ENCODE measurements at places on chromosomes 7 and 10.

DNA sequence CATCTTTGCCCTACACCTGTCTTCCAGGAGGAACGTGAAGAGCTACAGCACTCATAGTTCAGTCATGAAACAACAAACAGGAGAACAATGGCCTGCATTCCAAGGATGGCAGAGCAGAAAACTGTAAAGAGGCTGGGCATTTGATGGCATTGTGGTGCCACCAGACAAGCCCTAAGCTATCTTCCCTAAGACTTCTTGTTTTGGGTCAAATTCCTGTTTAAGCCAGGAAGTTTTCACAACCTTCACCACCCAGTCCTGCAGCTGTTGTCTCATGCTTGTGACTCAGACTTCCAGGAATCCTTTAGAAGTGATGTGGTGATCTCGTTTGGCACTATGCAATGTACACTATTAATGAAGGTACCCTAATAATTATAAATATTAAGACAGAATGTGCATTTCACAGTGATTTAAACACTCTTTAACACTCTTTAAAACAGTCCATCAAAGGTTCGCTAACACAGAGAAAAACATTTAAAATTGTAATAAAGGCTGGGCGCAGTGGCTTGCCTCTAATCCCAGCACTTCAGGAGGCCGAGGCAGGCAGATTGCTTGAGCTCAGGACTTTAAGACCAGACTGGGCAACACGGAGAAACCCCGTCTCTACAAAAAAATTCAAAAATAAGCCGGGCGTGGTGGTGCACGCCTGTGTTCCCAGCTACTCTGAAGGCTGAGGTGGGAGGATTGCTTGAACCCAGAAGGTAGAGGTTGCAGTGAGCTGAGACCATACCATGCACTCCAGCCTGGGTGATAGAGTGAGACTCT lies 2.7 kb upstream of the HERPUD2 start:
- H3K27ac ChIP-seq, result no peak overlapping the region
- DNase-seq, result no peak
- H3K36me3 ChIP-seq, result no peaks in the 10 kb centered on the region
- H3K4me1 ChIP-seq, result peaks cover 4% of the 10 kb centered on the region
- no peaks in the 10 kb centered on the region for H3K27me3 ChIP-seq
- H3K4me3 ChIP-seq, result no peak overlapping the region

- no peak for DNase-seq
- H3K36me3 ChIP-seq, result no peaks in the 10 kb centered on the region
- H3K4me3 ChIP-seq, result no peak overlapping the region
- H3K4me1 ChIP-seq, result no peaks in the 10 kb centered on the region
- no peak overlapping the region for H3K27ac ChIP-seq
- no peaks in the 10 kb centered on the region for H3K27me3 ChIP-seq
These were observed 21.8 kb downstream of the SEMA3C start for GRCh38 chr7:80896906-80897598.

GRCh38 chr10:108787932-108788331 lies 1135.4 kb downstream of the XPNPEP1 start:
- H3K4me3 ChIP-seq, result no peak overlapping the region
- no peaks in the 10 kb centered on the region for H3K27me3 ChIP-seq
- no peak overlapping the region for H3K27ac ChIP-seq

- H3K4me3 ChIP-seq, result no peak overlapping the region
- peaks cover 3% of the 10 kb centered on the region for H3K4me1 ChIP-seq
- H3K27ac ChIP-seq, result no peak overlapping the region
- no peaks in the 10 kb centered on the region for H3K36me3 ChIP-seq
- no peak for DNase-seq
These were observed 32.7 kb upstream of the DLD start for GRCh38 chr7:107858280-107858679.

DNA sequence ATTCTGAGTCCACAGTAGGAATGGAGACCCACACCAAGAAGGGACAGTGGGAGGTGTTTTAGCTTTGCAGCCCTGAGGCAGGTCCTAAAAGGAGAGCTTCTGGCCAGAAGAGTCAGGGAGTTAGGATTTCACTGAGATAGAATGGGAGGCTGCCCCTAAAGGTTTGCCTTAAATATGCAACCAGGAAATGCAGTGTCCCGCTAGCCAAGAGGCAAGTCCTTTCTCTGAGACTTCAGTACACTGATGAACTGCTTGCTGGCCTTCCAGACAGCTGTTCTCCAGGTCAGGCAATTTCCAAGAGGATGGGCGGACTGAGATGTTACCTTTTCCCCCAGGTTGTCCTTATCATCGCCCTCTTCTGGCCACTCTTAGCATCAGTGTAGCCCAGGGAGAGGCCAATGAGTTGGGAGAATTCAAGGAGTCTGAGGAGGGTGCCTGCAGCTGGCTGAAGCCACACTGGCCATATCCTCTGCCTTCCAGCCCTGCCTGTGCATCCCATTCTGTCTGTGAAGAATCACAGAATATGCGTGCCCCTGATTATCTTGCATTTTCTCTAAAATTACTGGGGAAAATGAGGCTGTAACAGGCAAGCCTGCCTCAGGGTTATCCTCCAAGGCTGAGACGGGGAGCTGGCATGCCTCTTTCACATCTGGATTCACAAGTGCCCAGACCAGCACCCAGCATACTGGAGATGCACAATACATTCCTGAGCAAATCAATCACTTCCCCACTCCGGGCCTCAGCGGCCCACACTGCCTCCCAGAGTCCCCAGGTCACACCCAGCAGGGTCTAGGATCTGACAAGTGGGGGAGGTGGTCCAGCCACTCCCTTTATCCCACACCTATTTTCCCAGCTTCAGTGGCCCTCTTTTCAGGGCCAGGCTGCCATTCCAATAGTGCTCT lies 2.4 kb downstream of the TLL2 start:
- no peaks in the 10 kb centered on the region for H3K27me3 ChIP-seq
- H3K36me3 ChIP-seq, result no peaks in the 10 kb centered on the region
- no peak overlapping the region for H3K4me3 ChIP-seq
- peak; percentile 54 for DNase-seq
- peaks cover 7% of the 10 kb centered on the region for H3K4me1 ChIP-seq

DNA sequence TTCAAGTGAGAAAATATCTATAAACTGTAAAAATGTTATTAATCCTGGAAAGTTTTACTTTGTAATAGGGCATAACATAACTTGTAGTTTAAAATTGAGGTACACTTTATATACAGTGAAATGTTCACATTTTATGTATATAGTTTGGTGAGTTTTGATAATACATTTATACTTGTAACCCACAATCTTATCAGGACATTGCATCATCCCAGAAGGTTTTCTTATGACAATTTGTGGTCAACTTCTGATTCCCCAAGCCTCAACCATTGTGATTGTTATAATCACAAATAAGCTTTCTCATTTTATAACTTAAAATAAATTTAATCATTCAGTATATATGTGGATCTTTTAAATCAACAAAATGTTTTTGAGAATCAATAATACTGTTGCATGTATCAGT lies 151.1 kb downstream of the TFPI2 start:
- no peaks in the 10 kb centered on the region for H3K4me1 ChIP-seq
- H3K4me3 ChIP-seq, result no peak overlapping the region
- H3K36me3 ChIP-seq, result no peaks in the 10 kb centered on the region
- no peaks in the 10 kb centered on the region for H3K27me3 ChIP-seq
- no peak overlapping the region for H3K27ac ChIP-seq

DNA sequence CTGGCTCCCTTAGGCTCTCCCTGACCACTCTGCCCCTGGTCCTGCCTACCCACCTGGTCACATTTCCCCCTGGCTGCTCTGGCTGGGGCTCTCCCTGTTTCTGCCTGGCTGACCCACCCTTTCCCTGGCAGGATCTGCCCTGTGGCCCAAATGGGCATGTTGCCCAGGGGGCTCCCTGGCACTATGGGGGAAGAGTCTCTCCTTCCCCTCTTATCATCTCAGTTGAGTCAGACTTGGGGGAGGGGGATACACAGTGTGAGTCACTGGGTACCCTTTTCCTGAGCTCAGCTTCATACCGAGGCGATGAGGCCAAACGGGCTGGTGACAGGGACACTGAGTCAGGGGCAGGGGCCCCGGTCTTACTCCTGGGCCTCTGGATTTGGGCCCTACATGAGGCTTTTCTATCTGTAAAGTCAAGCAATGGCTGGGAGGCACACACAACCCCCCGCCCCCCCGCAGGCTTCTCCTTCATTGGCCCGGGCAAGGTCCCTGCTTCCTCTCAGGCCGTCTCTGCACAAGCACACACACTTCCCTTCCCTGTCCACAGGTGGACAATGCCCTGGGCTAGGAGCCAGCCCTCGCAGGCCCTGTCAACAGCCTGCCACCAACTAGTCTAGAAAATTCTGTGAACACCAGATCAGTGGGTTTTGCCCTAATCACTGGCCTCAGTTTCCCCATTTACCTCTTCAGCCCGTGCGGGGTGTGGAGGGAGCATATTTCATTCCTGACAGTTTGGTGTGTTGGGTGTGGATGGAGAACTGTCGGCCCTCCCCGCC lies 627 bp upstream of the FLNC start:
- H3K36me3 ChIP-seq, result no peaks in the 10 kb centered on the region
- no peaks in the 10 kb centered on the region for H3K4me1 ChIP-seq
- H3K4me3 ChIP-seq, result no peak overlapping the region
